ENCODE measurements at places on chromosomes 3 and 15.

GRCh38 chr15:74233851-74234597 is 2.1 kb upstream of the CCDC33 start:
- DNase-seq = no peak

- DNase-seq = no peak
Measured at GRCh38 chr15:66023311-66023972, 154.2 kb downstream of the RAB11A start.

- no peak for DNase-seq
Measured at GRCh38 chr3:32104492-32104891, 1.9 kb upstream of the GPD1L start.

DNA sequence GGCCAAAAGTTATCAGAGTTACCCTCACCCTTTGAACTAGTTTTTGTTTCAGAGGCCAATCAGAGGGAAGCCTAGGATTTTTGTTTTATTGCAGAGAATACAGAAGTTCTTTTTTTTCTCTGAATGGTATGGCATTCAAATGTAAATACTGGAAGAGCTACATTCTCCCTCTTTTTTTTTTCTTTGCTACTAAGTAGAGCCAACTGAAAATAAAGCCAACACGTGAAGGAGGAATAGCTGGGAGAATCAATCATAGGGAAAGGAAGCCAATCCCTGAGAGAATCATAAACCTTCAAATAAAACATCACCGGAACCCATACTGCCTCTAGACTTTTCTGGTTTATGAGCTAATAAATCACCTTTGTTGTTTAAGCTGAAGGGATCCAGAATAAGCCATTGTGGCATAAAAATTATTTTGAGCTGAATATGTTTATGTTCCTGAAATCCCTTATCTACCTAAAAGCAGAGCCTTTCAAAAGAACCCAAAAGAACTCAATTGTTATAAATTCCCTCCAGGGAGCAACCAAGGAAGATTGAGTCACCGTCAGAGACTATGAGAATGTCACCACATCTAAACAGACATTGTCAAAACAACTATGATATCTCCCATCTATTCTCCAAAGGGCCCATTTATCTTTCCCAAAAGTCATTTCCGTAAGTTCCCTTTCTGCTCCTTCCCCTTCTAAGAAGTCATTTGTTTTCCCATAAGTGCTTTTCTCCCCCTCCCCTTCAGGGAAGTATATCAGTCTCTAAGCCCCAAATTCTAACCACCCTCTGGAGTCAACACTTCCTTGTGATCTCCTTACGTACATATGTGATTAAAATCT is 3.8 kb upstream of the ZNF280D start:
- DNase-seq = peak; percentile 33

All from cardiac fibroblast (primary cell).